ENCODE measurements at places on chromosomes 3 and 15. TPM values are rescaled to one million over a fixed set of nuclear protein-coding genes. Genes with fewer than 3 reads are reported as not detected.

GRCh38 chr15:38486936-38487335, 33.0 kb downstream of the FAM98B start:
- H3K36me3 ChIP-seq: peaks cover 61% of the 10 kb centered on the region

GRCh38 chr15:75770131-75770530, 57.5 kb upstream of the CSPG4 start:
- no peak overlapping the region for H3K4me3 ChIP-seq
- peaks cover 7% of the 10 kb centered on the region for H3K27me3 ChIP-seq
- no peak for DNase-seq
- no peaks in the 10 kb centered on the region for H3K36me3 ChIP-seq
- no peak overlapping the region for H3K27ac ChIP-seq

DNA sequence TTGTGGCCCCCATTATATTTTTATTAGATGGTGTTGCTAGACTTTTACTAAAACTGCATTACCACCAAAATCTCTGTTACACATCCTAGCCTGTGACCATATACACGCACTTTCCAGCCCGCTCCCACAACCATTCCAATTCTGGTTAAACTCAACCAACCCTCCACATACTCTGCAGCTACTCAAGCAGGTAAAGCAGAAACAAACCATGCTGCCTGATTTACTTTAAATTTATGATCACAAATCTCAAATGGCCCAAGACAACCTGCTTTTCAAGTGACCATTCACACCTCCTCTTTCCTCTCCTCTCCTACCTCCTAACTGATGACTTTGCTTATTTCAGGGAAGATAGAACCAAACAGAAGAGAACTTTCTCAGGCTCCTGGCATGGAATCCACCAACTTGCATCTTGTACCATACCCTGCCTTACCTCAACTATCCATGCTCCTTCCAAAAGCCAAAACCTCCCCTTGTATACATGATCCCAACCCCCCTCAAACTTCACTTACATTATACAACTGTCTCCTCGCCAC, 18.5 kb downstream of the ULK4 start:
- no peak overlapping the region for H3K4me3 ChIP-seq
- no peak overlapping the region for H3K27ac ChIP-seq
- H3K27me3 ChIP-seq: no peaks in the 10 kb centered on the region
- peaks cover 4% of the 10 kb centered on the region for H3K36me3 ChIP-seq
- no peak for DNase-seq

- H3K36me3 ChIP-seq: no peaks in the 10 kb centered on the region
- no peak overlapping the region for H3K27ac ChIP-seq
- no peak overlapping the region for H3K4me3 ChIP-seq
- H3K27me3 ChIP-seq: no peaks in the 10 kb centered on the region
- no peaks in the 10 kb centered on the region for H3K4me1 ChIP-seq
Observed at GRCh38 chr3:159559771-159560170, 428.9 kb upstream of the IL12A start.

DNA sequence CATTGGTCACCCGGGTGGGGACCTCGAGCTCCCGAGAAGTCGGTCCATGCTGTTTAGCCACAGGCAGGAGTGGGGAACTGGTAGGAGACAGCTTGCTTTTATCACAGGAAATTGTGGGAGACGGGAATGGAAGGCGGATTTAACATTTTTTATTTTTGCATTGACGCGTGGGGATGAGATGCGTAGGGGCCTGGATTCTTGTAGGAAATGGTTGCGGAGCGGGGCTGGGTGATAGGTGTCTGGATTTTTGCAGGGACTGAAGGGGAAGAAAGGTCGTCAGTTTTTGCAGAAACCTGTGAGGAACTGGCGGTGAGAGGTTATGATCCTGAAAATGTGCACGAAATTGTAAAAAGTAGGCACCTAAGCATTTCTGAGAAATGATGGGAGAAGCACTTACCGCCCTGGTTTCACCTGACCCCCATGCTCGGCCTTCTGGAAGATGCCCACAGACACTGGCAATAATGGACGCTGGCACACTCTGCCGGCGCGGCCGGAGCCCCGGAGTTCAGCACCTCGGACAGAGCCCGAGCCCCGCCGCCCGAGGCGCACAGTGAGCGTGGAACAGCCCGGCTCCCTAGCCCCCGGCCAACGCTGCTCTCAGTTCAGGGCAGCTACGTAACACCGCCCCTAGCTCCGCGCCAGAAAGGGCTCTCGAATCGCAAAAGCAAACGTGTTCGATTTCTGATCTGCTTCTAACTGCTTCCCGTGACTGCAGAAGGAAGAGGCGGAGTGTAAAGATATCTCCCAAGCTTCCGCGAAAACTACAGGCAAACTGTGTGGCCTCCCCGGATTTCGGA, 928 bp downstream of the ANKRD34C start:
- DNase-seq: peak; percentile 39
- no peak overlapping the region for H3K4me3 ChIP-seq
- H3K36me3 ChIP-seq: no peaks in the 10 kb centered on the region
- H3K4me1 ChIP-seq: no peaks in the 10 kb centered on the region
- peaks cover 65% of the 10 kb centered on the region for H3K27me3 ChIP-seq

GRCh38 chr3:11953350-11953749, 50.8 kb upstream of the SYN2 start:
- no peaks in the 10 kb centered on the region for H3K27me3 ChIP-seq
- H3K4me3 ChIP-seq: no peak overlapping the region
- no peak for DNase-seq
- no peak overlapping the region for H3K27ac ChIP-seq
- H3K36me3 ChIP-seq: no peaks in the 10 kb centered on the region
- H3K4me1 ChIP-seq: no peaks in the 10 kb centered on the region

- H3K4me3 ChIP-seq: no peak overlapping the region
- no peaks in the 10 kb centered on the region for H3K27me3 ChIP-seq
- H3K36me3 ChIP-seq: no peaks in the 10 kb centered on the region
- DNase-seq: no peak
- no peaks in the 10 kb centered on the region for H3K4me1 ChIP-seq
Observed at GRCh38 chr15:98123297-98123696, 162.8 kb downstream of the ARRDC4 start.

- no peaks in the 10 kb centered on the region for H3K36me3 ChIP-seq
- H3K27ac ChIP-seq: no peak overlapping the region
- no peak overlapping the region for H3K4me3 ChIP-seq
- no peak for DNase-seq
Observed at GRCh38 chr3:24434651-24435050, 60.0 kb downstream of the THRB start.

GRCh38 chr3:11006986-11007933, 14.7 kb downstream of the SLC6A1 start:
- DNase-seq: no peak
- H3K4me3 ChIP-seq: no peak overlapping the region
- no peaks in the 10 kb centered on the region for H3K4me1 ChIP-seq
- no peak overlapping the region for H3K27ac ChIP-seq

- H3K27ac ChIP-seq: no peak overlapping the region
- H3K27me3 ChIP-seq: no peaks in the 10 kb centered on the region
- no peaks in the 10 kb centered on the region for H3K36me3 ChIP-seq
- H3K4me3 ChIP-seq: no peak overlapping the region
- DNase-seq: no peak
Observed at GRCh38 chr15:46518381-46518780, 883.6 kb downstream of the SQOR start.

GRCh38 chr3:72802001-72802400, 46.2 kb downstream of the SHQ1 start:
- peaks cover 10% of the 10 kb centered on the region for H3K4me1 ChIP-seq
- no peaks in the 10 kb centered on the region for H3K27me3 ChIP-seq

- H3K4me1 ChIP-seq: no peaks in the 10 kb centered on the region
- no peak overlapping the region for H3K4me3 ChIP-seq
- H3K36me3 ChIP-seq: peaks cover 46% of the 10 kb centered on the region
- no peak overlapping the region for H3K27ac ChIP-seq
Observed at GRCh38 chr15:43056696-43057095, 49.1 kb downstream of the UBR1 start.

GRCh38 chr15:45121020-45121419, 6.9 kb downstream of the DUOXA2 start:
- H3K4me3 ChIP-seq: no peak overlapping the region
- H3K36me3 ChIP-seq: no peaks in the 10 kb centered on the region
- peaks cover 53% of the 10 kb centered on the region for H3K27me3 ChIP-seq
- DNase-seq: no peak
- peaks cover 12% of the 10 kb centered on the region for H3K4me1 ChIP-seq
- no peak overlapping the region for H3K27ac ChIP-seq

DNA sequence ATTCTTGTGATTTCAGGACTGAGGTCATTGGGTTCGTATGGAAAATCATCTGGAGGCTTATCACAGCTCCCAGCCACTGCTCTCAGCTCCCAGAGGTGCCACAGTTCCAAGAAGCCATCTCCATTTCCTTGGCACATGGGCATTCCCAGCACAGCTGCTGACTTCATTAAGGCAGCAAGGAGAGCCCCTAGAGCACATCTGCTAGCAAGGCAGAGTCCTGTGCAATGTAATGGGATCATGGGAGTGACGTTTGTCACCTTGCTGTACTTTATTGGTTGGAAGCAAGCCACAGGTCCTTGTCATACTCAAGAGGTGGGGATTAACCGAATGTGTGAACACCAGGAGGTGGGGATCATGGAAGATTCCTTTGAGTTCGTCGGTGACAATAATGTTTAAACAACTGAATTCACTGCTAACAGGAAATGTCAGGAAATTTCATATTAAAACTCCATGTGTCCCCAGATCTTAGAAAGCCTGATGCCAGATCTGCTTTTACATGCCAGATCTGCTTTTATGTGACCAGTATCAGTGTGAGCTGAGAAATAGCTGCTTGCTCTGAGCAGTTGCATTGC, 148.8 kb downstream of the GABRG3 start:
- H3K36me3 ChIP-seq: no peaks in the 10 kb centered on the region
- H3K27ac ChIP-seq: no peak overlapping the region
- H3K4me3 ChIP-seq: no peak overlapping the region
- no peaks in the 10 kb centered on the region for H3K27me3 ChIP-seq
- no peak for DNase-seq

- H3K4me3 ChIP-seq: no peak overlapping the region
- DNase-seq: no peak
- peaks cover 2% of the 10 kb centered on the region for H3K27me3 ChIP-seq
- H3K4me1 ChIP-seq: peaks cover 5% of the 10 kb centered on the region
- H3K27ac ChIP-seq: peak overlapping the region; percentile 83
Observed at GRCh38 chr3:66106788-66107187, 68.1 kb upstream of the MAGI1 start.

- DNase-seq: no peak
- H3K36me3 ChIP-seq: peaks cover 22% of the 10 kb centered on the region
- H3K27ac ChIP-seq: no peak overlapping the region
- H3K27me3 ChIP-seq: no peaks in the 10 kb centered on the region
Observed at GRCh38 chr3:132536442-132537153, 60.5 kb upstream of the ACKR4 start.

DNA sequence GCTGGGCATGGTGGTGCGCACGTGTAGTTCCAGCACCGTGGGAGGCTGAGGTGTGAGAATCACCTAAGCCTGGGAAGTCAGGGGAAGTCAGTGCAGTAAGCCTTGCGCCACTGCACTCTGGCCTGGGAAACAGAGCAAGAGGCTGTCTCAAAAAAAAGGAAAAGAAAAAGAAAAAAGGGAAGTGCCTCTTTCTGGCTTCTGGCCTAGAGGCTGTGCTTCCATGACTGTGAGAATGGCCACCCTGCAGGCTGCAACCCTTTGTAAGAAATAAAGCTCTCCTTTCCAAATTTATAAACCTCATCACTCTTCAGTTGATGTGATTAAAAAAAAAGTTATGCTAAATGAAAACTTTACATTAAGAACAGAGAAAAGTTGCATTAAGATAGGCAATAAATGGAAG, 774.3 kb downstream of the TUSC7 start:
- H3K4me1 ChIP-seq: no peaks in the 10 kb centered on the region
- no peak overlapping the region for H3K4me3 ChIP-seq
- no peaks in the 10 kb centered on the region for H3K27me3 ChIP-seq
- no peak overlapping the region for H3K27ac ChIP-seq

GRCh38 chr15:80778621-80778963, 578 bp upstream of the CEMIP start:
- H3K36me3 ChIP-seq: no peaks in the 10 kb centered on the region
- peaks cover 59% of the 10 kb centered on the region for H3K27me3 ChIP-seq
- H3K4me3 ChIP-seq: no peak overlapping the region
- no peak overlapping the region for H3K27ac ChIP-seq
- no peak for DNase-seq

DNA sequence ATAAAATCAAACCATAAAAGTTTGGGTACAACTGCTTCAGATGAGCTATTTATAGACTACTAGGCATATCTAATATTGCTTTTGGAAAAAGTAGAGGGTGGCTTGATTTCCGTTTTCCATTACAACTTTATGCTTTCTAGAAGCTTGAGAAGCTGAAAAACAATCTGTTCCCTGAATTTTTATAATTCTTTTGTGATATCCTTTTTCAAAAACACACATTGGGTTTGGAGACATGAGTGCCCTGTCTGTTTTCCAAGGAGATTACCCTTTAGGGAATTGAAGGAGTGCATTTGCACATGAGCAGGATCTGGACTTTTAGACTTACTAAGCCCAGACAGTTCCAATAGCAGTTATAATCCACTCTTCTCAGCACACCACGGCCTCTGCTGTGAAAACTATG, 49.5 kb upstream of the FILIP1L start:
- DNase-seq: no peak
- H3K27ac ChIP-seq: no peak overlapping the region
- no peak overlapping the region for H3K4me3 ChIP-seq
- no peaks in the 10 kb centered on the region for H3K27me3 ChIP-seq
- H3K36me3 ChIP-seq: peaks cover 6% of the 10 kb centered on the region

DNA sequence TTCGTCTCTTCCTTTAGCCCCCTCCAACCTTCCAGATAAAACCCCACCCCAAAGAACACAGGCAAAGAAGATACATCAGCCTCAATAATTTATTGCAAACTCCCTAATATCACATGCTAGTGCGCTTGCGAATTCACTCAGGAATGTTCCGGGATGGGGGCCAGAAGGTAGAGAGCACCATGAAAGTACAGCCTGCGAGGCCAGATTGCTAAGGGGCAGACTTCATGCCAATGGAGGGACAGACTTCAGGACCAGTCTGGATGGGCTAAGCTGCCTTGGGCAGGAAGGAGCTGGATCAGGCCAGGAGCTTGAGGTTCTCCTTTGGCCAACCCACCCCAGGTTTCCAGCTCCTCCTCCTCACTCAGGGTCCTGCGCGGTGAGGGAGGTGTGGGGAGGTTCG, 13.4 kb downstream of the CIDEC start:
- no peak overlapping the region for H3K4me3 ChIP-seq
- DNase-seq: no peak
- H3K27ac ChIP-seq: no peak overlapping the region
- H3K27me3 ChIP-seq: peaks cover 6% of the 10 kb centered on the region

- no peaks in the 10 kb centered on the region for H3K4me1 ChIP-seq
- H3K27me3 ChIP-seq: no peaks in the 10 kb centered on the region
- H3K4me3 ChIP-seq: no peak overlapping the region
- no peaks in the 10 kb centered on the region for H3K36me3 ChIP-seq
Observed at GRCh38 chr3:79810581-79810980, 42.8 kb upstream of the ROBO1 start.

- H3K4me1 ChIP-seq: peaks cover 3% of the 10 kb centered on the region
- peaks cover 6% of the 10 kb centered on the region for H3K36me3 ChIP-seq
- no peaks in the 10 kb centered on the region for H3K27me3 ChIP-seq
- no peak for DNase-seq
Observed at GRCh38 chr3:106036696-106037095, 167.9 kb upstream of the CBLB start.

The SCG5 gene
- total RNA-seq: 2.5 TPM

The NOX5 gene
- total RNA-seq: not detected

The KLHL6 gene
- 41.2 TPM for total RNA-seq

The SPTBN5 gene
- total RNA-seq: 1.2 TPM

The ITIH4 gene
- total RNA-seq: 25.5 TPM

The AMIGO3 gene
- total RNA-seq: 0.30 TPM

The GPR156 gene
- not detected for total RNA-seq

The LRRC58 gene
- 28.2 TPM for total RNA-seq

The TEX55 gene
- not detected for total RNA-seq

The ANKRD34C gene
- not detected for total RNA-seq

The TM4SF18 gene
- total RNA-seq: not detected

The ROPN1B gene
- not detected for total RNA-seq
